Amniotic stem cell (primary cell): ENCODE measurements at places on chromosomes 12 and 14.
A peak's percentile ranks its signal among the peaks of the same experiment; 100 is the strongest.

- DNase-seq, result no peak
Measured at GRCh38 chr14:23432946-23433345, 2.5 kb downstream of the MYH7 start.

GRCh38 chr14:100108840-100109593 lies 43.8 kb downstream of the EVL start:
- DNase-seq, result no peak

GRCh38 chr12:12636641-12637040 lies 25.0 kb downstream of the CREBL2 start:
- no peak for DNase-seq

DNA sequence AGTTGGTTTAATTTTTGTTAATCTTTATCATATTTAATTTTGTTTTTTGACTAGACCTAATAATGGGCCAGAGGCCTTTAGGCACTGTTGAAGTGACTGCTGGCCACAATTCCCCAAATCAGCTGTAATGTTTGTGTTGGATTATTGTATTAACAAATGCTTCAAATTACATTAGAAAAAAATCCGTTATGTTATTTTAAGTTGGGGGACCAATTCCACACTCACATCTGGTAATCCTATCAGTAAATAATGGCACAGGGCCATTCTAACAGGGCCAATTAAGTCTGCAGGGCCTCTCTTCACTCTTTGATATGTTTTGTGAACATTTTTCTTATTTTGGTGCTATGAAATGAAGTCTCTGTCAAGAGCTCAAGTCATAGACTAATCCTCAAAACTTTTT lies 39.6 kb downstream of the CHST11 start:
- DNase-seq, result no peak

- no peak for DNase-seq
Measured at GRCh38 chr14:23095196-23096108, at the start of gene C14orf119. C14orf119 (plus strand) TSS chr14:23095505; CDS start chr14:23097659, 2,154 bp downstream.

DNA sequence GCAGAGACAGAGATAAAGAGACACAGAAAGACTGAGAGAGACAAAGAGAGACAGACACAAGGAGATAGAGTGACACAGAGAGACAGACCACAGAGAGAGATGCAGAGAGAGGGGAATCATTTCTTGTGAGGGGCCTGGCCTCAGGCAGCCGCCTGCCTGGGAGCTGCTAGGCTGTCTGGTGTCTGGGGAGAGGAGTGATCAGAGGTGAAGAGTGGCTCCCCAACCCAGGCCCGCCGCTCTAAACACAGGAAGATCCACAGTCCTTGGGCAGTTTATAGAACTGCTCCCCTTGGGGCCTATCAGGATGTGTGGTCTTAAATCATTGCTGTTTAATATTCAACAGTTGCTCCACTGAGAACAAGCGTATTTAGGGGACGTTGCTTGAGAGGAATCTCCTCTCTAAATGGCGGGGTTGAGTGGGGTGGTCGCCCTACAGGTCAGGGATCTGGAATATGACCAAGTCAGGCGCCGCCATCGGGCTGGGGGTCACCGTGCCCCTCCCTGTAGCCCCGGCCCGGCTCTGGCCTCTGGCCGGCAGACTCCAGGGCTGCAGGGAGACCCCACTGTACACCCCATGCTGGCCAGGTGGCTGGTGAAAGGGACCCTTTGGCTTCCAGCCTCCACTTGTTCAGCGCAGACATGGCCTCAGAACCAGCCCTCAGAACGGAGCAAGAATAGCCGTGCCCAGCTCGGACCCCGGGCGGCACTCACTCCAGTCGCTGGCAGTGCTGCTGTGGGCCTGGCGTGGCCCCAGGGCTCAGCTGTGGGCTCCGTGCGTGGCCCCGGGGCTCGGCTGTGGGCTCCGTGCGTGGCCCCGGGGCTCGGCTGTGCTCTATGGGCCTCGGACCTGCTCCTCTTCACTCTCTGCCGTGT lies 89.4 kb downstream of the GALNT9 start:
- DNase-seq, result no peak

DNA sequence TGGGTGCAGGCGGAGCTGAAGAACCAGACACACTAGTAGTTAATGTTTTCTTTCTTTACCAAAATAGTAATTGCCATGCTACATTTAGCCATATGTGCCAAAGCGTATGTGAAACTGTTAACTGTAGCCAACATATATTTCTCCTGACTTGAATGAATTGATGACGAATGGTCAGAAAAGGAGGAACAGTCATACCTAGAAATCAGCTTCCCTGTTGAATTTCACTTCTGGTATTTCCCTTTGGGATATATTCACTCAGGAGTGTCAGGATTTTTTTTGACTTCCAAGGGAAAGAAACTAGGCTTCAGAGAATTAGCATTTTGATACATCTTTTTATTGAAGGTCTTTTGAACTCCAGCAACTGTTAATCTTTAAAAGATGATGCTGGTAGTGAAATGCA lies 87.0 kb downstream of the ERC1 start:
- no peak for DNase-seq

DNA sequence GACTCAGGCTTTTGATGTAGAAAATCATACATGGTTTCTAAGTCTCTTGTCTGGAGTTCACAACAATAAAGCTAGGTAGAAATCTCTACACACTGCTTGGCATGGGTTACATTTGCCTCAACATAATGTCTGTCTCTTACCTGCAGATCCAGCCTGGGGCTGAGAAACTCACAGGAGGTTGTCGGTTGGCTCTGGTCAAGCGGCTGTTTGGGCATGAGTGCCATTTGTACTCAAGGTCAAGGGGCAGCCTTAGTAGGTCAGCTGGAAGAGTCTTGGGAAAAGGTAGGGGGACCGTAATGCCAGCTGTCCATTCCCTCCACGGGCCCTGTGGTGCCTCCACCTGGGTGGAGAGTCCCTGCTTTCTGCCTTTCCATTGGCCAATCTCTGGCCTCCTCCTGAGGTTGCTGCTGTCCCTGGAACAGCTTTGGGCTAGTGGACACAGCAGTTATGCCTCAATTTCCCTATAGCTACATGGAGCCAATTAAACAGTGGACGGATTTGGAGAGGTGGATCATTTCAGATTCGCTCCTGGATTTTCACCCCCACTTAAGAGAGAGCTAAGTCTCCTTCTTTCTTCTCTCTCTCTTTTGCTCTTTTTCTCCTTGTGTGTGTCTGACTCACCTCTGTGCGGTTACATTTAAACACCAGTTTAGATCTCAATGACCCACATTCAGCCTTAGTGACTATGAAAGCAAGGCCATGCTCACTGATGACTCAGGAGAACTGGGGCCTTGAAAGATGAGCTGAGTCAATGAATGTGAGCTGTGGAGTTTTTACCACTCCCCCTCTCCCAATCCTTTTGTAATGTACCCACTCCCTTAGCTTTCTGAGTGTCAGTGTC lies 132.8 kb upstream of the HIF1A start:
- DNase-seq, result peak; percentile 96

DNA sequence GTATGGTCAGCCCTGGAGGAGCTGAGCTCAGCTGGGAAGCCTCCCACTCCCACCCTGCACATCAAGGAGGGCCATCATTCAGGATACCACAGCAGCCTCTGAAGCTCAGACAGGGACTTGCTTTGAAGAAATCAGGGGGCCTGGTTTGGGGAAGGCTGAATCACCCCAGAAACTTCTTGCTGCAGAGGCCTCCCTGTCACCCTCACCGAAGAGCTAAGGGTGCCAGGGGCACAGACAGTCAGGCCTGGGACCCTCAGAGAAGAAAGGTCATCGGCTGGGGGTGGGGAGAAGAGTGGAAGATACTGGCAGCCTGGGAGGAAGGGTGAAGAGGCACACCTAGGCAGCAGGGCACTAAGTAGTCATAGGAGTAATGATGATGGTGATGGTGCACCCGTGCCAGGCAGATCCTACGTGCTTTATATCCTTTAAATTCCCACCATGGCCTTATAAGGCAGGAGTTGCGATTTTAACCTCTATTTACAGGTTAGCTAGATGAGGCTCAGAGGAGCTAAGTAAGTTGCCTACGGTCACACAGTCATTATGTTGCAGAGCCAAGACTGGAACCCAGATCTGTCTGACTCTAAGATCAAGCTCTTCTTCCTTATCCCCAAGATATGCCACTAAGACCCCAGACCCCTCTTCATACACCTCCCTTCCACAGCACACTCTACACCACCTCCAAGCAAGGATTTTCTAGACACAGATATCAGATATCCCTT lies 28.5 kb upstream of the PNMA1 start:
- no peak for DNase-seq

DNA sequence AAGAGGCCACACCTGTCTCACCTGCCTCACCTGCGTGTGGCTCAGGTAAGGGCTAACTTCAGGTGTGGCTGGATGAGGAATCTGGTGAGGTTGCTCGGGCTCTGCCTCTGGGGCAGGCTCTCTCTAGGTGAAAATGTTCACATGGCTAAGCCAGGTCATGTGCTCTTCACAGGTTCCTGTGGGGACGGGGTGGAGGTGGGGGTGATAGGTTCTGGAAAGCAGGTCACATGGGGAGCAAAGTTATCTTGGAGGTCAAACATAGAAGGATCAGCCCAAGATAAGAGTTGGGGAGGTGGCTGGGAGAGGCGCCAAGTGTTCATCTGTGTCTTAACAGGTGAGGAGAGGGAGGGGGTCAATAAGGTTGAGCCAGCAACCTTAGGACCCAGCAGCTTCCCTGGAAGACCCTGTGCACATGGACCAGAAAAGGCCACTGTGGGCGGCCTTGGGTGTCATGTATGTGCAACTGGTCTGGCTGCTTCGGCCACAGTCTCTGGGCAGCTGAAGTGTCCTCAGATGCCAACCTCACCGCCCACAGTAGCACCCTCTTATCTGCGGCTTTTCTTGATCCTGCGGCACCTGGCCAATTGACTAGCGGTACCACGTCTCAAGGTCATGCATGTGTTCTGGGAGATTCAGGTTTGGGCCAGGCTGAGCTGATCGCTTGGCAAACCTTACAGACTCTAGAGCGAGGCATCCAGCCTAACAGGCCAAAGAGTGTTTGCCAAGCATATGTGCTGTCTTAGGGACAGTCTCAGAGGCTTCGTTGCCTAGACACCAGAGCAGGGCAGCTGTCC lies 60.5 kb downstream of the CACNA1C start:
- DNase-seq, result no peak

GRCh38 chr14:101017209-101017608 lies 113.7 kb upstream of the RTL1 start:
- DNase-seq, result no peak

GRCh38 chr14:92847278-92847677 lies 53.2 kb downstream of the GOLGA5 start:
- no peak for DNase-seq
